Left colon (tissue), 2 donors: ENCODE measurements at places on chromosomes 5 and 9. TPM values are rescaled to one million over a fixed set of nuclear protein-coding genes. Genes with fewer than 3 reads are reported as not detected.

Gene HK3
- total RNA-seq: 4.4 TPM

Gene PPP3R2
- total RNA-seq: 0.12 TPM

Gene RIGI
- 7.2 TPM for total RNA-seq

Gene IL17B
- total RNA-seq: 1.1 TPM

Gene FAXDC2
- total RNA-seq: 12.0 TPM

Gene PCDHB14
- 1.2 TPM for total RNA-seq

Gene ZNF79
- total RNA-seq: 6.8 TPM
